ENCODE measurements at places on chromosomes 5 and 9.

- no peaks in the 10 kb centered on the region for H3K27me3 ChIP-seq
- no peak overlapping the region for H3K27ac ChIP-seq
- peaks cover 4% of the 10 kb centered on the region for H3K4me1 ChIP-seq
- H3K4me3 ChIP-seq, result no peak overlapping the region
- no peak for DNase-seq
These were observed 4.8 kb downstream of the NR3C1 start for GRCh38 chr5:143398451-143399237.

- no peak for DNase-seq
- H3K4me1 ChIP-seq, result no peaks in the 10 kb centered on the region
- H3K27ac ChIP-seq, result no peak overlapping the region
These were observed 142.8 kb upstream of the RGMB start for GRCh38 chr5:98630621-98631020.

DNA sequence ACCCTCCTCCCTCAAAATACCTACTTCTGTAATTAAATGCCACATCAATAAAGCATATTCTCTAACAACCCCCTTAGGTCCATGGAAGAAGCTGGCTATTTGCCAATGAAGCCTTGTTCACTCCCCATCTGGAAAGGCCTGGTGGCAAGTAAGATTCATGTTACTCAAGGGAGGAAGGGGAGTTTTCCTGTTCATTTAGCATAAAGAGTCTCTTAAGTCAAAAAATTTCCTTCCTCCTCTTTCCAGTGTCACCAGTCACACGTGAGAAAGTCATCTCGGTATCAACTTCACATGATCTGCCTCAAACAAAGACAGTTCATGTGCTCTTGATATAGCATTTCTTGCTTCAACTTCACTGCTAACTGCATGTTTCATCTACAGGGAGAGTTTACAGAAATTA lies 32.7 kb upstream of the RIC1 start:
- H3K36me3 ChIP-seq, result no peaks in the 10 kb centered on the region
- H3K27me3 ChIP-seq, result no peaks in the 10 kb centered on the region
- H3K4me1 ChIP-seq, result no peaks in the 10 kb centered on the region
- DNase-seq, result no peak

- H3K4me3 ChIP-seq, result no peak overlapping the region
- no peaks in the 10 kb centered on the region for H3K36me3 ChIP-seq
- no peak for DNase-seq
- no peak overlapping the region for H3K27ac ChIP-seq
- H3K27me3 ChIP-seq, result no peaks in the 10 kb centered on the region
- peaks cover 19% of the 10 kb centered on the region for H3K4me1 ChIP-seq
These were observed 3.8 kb downstream of the LHFPL2 start for GRCh38 chr5:78644741-78645300.

DNA sequence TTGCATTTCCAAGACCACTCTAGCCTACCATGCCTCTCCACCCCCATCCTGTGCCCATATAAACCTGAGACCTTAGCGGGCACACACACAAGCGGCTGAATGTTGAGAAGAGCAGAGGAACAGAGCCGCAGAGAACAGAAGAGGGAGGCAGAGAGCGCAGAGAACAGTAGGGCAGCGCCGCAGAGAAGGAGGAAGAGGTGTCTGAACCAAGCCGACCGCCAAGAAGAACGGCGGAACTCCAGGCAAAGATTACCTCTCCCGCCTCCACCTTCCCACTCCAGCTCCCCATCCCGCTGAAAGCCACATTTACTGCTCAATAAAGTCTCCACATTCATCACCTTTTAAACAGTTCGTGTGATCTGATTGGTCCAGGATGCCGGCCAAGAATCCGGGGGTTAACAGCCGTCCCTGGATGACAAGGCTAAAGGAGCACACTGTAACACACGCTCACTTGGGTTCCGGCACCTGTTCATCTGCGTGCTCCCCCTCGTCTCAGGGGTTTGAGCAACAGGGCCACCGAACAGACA lies 33.2 kb downstream of the GRIN3A start:
- H3K4me1 ChIP-seq, result peaks cover 4% of the 10 kb centered on the region
- H3K27ac ChIP-seq, result no peak overlapping the region
- H3K27me3 ChIP-seq, result peaks cover 26% of the 10 kb centered on the region
- no peaks in the 10 kb centered on the region for H3K36me3 ChIP-seq
- H3K4me3 ChIP-seq, result no peak overlapping the region
- DNase-seq, result no peak

DNA sequence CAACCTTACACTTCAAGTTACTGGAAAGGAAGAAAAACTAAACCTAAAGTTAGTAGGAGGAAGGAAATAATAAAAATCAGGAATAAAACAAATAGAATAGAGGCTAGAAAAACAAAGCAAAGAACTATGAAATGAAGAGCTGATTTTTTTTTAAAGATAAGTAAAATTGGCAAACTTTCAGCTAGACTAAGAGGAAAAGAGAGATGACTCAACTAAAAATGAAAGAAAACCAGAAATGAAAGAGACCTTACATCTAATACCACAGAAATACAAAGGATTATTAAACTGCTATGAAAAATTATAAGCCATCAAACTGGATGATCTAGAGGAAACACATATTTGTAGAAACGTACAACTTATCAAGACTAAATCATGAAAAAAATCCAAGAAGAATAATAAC lies 60.0 kb downstream of the PRRC1 start:
- no peaks in the 10 kb centered on the region for H3K4me1 ChIP-seq
- no peak overlapping the region for H3K4me3 ChIP-seq
- no peak overlapping the region for H3K27ac ChIP-seq
- no peaks in the 10 kb centered on the region for H3K36me3 ChIP-seq

- H3K27me3 ChIP-seq, result no peaks in the 10 kb centered on the region
- no peaks in the 10 kb centered on the region for H3K36me3 ChIP-seq
- peak; percentile 51 for DNase-seq
- peaks cover 57% of the 10 kb centered on the region for H3K4me1 ChIP-seq
These were observed 14.1 kb downstream of the SLC25A25 start for GRCh38 chr9:128082151-128082550.

Measured in HCT116 (cell line).